ENCODE measurements at places on chromosomes 12 and 14. TPM values are rescaled to one million over a fixed set of nuclear protein-coding genes. Genes with fewer than 3 reads are reported as not detected.

GRCh38 chr14:100555436-100556139 is 31.6 kb downstream of the BEGAIN start:
- no peak for DNase-seq

GRCh38 chr12:104828015-104828414 is 130.1 kb downstream of the SLC41A2 start:
- no peak for DNase-seq

The TAS2R31 gene
- total RNA-seq, result 1.1 TPM

DNA sequence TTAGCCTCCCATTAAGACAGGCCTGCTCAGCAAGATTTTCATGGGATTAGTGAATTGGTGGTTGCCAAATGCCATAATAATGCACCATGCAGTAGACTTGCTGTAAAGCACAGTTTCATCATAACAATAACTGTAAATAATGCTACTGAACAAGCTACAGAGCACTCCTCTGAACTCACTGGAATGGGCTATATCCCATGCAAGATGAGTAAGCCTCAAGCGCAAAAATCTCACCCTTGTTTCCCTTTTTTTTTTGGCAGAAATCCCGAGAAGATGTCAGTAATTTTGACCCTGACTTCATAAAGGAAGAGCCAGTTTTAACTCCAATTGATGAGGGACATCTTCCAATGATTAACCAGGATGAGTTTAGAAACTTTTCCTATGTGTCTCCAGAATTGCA is 145.9 kb upstream of the HIF1A start:
- no peak for DNase-seq

The PTGES3 gene
- total RNA-seq, result 184 TPM

GRCh38 chr14:88272390-88273269 is 50.4 kb downstream of the KCNK10 start:
- DNase-seq, result no peak

- no peak for DNase-seq
Observed at GRCh38 chr12:120223458-120224303, 22.8 kb upstream of the RPLP0 start.

- DNase-seq, result no peak
Observed at GRCh38 chr14:76696361-76696760, 64.9 kb upstream of the VASH1 start.

- no peak for DNase-seq
Observed at GRCh38 chr14:101506211-101506925, 54.9 kb upstream of the DIO3 start.

GRCh38 chr12:94149781-94150239 is 1.4 kb downstream of the PLXNC1 start:
- DNase-seq, result no peak

DNA sequence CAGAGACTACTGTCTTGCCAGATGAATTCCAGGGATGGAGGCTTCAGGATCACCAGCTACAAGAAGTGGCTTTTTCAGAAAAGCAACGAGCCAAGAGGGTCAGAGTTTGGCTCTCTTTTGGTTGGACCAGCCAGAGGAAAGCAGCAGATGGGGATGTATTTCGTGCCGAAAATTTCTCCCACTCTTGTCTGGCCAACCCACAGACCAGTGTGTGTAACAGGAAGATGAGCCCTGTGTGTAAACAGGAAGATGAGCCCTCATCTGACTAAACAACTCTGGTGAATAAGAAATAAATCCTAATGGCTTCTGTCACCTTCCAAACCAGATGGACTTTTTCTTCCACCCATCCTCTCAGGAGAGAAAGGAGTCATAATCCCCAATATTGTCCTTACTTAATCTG is 13.1 kb downstream of the GPR68 start:
- peak; percentile 54 for DNase-seq

- peak; percentile 38 for DNase-seq
Observed at GRCh38 chr12:121530600-121531355, 50.0 kb downstream of the KDM2B start.

DNA sequence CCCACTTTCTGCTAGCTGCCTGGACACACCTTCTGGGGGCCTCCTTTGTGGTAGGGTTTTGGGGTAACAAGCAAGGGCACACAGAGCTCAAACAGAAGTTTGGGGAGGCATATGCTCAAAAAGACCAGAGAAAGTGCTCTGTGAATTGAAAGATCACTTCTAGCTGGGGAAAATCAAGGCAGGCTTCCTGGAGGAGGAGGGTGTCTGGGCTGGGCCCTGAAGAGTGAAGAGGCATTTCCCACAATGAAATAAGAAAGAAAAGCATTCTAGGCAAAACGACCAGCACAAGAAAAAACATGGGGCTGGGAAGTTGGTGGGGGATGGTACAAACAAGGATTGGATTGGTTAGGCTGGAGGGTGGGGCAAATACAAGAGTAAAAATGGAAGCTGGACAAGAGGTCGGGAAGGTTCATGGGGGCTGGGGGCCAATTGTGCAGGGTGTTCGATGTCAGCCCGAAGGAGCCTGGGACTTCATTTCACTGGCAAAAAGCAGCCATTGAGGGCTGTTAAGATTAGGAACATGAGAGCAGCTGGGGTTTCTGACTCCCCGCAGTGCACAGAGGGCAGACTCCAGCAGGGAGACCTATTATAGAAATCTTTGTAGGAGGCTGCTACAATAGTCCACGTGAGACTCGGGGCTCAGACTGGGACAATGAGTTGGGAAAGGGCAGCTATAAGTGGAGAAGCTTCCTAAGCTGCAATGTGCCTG is 51.5 kb upstream of the CMKLR1 start:
- no peak for DNase-seq

GRCh38 chr12:117595751-117596150 is 234.3 kb upstream of the NOS1 start:
- DNase-seq, result peak; percentile 66

- no peak for DNase-seq
Observed at GRCh38 chr12:92070054-92070863, 75.4 kb downstream of the BTG1 start.

Data from RPMI7951 (cell line).